ENCODE measurements at places on chromosomes 1 and 21.

DNA sequence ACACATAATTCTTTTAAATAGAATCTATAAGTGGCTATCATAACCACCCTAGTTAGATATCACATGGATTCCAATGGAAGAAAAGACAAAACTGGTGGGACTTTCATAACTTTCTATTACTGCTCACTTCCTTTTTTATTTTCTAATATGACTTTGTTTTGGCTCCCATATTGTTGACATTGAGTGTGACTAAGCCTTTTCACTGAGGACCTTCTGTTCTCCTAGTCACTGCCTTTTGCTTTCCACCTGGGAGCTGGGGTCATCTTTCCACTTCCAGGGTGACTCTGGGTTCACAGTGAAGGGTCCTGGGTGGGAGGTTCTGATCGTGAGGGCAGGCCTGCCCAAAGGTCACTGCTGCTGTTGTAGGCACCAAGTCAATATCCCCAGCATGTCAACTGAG, 275.8 kb downstream of the TGFB2 start:
- DNase-seq, result no peak

DNA sequence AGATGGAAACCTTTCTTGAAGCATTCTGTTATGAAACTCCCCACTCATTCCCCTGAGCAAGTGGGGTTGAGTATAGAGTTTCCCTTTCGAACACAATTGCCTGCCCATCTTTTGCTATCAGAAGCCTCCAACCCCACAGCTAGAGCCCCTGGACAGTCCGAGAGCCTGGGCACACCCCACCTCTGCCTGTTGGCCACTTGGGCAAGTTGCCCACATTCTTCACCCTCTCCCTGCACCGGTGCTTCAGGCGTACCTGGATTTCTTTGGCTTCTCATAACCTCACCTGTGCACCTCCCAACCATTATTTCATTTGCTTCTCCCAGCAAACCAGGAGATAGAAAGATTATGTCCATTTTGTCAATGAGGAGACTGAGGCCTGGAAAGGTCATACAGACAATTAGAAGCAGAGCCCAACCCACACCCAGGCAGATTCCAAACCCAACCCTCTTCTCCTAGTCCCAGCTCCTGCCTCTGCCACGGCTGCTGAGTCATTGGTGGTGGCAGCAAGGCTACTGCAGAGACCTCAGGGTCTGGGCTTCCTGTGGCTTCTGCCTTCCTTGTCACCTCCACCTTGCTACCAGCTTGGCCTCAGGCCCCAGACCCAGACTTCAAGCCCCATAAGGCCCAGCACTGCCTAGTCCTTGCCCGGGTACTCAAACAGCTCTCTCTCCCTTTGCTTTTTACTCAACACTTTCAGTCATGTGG, 118.7 kb upstream of the ZBTB40 start:
- DNase-seq, result no peak

- DNase-seq, result no peak
These were observed 37.3 kb downstream of the AHDC1 start for GRCh38 chr1:27566462-27567145.

- DNase-seq, result no peak
These were observed 1.5 kb downstream of the PGBD5 start for GRCh38 chr1:230424391-230425251.

GRCh38 chr1:66438062-66438461, 95.9 kb upstream of the SGIP1 start:
- no peak for DNase-seq

DNA sequence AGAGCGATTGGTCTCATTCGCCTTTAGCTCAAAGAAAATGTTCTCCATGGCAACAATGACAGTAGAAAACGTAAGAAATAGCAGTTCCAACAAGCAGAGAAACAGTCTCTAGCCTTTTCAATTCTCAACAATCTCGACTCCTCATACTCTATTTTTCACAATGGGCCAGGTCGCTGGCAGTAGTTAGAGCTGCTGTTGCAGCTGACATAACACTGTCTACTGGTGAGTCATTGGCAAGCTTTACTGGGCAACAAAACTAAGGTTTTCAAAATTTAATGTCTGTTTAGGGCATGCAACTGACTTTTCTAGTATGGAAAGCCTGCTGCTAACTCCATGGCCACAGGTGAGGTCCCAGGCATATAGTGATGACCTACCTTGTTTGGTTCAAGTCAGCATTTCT, 221.1 kb upstream of the KAZN start:
- DNase-seq, result no peak

DNA sequence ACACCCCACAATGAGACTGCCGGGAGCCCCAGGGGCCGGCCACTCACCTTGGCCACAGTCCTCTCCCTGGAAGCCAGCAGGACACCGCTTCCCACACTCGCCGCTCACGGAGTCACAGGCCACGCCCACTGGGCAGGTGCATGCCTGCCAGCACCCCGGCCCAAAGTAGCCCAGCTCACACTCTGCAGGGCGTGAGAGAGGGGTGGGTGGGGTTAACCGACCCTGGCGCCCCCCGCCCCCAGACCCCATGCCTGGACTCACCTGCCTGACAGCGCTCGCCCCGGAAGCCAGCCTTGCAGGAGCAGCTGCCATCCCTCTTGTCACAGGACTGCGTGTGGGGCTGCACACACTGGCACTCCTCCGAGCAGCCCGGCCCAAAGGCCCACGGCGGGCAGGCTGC, 50.7 kb downstream of the ARHGEF16 start:
- DNase-seq, result no peak

DNA sequence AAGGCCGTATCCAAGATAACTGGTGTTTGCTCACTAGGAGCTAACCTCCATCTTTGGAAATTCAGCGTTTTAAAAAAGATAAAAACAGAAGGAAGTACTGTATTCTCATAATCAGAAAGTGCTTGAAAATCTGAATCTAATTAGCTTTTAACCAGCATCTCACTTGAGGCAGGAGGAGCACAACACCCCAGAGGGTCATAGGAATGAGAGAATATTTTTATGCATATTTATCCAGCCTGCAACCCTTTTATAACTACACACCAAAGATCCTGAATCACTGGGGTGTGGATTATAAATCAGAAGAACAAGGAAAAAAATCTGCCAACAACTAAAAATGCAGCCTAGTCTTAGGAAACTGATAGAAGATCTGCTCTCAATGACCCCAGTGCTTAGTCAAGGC, 68.0 kb upstream of the PTCH2 start:
- no peak for DNase-seq

- no peak for DNase-seq
These were observed 25.6 kb upstream of the ENAH start for GRCh38 chr1:225678545-225678944.
